Stimulated activated CD4-positive, alpha-beta T cell treated with anti-CD3 and anti-CD28 coated beads, Interleukin-12 subunit alpha, Interleukin-12 subunit beta, amount 100 ng/mL, for 24 hours (primary cell): ENCODE measurements at places on chromosomes 5 and 9.

- no peak for DNase-seq
Measured at GRCh38 chr5:133687212-133688061, 75.1 kb upstream of the FSTL4 start.

DNA sequence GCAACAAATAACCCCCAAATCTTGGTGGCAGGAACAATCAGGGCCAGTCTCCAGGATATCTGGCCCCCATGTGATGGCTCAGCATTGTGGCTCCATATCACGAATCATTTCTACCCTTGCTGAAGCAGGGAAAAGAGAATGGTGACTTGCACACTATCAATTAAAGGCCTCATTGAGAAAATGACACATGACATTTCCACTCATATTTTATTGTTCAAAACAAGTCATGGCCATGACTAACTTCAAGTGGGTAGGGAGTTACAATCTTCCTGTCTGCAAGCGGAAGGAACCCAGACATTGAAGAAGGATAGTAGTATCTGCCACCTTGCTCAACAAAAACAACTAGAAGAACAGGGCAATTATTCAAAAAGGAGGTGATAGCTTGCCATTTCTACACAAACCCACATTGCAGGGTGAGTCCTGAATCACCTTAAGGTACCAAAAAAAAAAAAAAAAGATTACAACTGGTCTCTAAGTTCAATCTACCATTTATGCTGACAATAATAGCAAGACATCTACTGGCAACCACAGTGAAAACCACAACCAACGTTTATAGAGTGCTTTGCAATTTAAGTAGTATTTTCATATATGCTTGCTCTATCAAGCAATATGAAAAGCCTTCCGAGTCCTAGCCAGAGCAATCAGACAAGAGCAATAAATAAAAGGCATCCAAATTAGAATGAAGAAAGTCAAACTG, 186.7 kb upstream of the DAPK1 start:
- DNase-seq = no peak

DNA sequence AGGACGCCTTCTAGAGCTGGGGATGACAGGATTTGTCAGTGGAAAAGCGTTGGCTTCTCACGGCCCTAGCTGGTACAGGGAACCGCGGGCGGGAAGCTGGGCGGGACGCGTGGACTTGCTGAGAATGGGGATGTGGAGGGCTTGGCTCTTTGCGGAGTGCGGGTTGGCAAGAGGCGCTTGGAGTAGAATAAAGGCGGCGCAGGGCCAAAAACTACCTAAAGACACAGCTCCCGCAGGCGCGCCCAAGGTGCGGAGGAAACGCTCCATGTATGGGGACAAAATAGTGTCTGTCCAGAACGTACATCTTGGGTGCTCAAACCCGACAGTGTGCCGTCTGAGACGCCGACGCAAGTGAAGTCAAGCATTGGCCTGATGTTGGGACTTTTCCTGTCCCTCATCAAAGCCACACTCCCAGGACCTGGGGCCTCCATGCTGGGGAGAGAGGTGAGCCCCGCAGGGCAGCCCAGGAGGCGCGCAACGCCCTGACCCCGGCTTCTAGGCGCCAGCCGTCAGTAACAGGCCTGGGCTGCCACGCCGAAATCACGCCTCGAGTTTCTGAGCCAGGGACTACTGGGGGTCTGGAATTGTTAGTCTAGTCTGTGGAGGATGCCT, 1.6 kb upstream of the NKX2-5 start:
- DNase-seq = no peak

GRCh38 chr5:172597755-172598155, 43.3 kb upstream of the NEURL1B start:
- no peak for DNase-seq

GRCh38 chr9:84866396-84867175, 197.1 kb downstream of the NTRK2 start:
- no peak for DNase-seq

DNA sequence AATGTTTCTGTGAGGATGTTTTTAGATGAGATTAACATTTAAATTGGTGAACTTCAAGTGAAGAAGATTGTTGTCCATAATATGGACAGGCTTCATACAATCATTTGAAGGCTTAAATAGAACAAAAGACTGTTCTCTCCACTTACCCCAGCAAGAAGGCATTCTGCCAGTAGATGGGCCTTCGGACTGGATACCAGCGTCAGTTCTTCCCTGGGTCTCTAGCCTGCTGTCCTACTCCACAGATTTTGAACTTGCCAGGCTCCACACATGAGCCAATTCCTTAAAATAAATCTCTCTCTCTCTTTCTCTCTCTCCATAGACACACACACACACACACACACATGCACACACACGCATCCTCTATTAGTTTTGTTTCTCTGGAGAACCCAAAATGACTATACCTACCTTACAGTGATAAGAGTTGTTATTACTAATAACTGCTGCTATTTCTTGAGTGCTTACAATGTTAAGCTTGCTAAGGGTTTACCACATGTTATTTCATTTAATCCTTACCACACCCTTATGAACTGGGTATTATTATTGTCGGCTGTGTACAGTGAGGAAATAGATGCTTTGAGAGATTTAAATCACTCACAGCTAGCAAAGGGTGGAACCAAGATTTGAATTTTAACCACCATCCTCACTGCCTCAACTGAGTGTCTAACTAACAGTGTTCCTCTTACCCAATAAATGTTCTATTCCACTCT, 19.8 kb upstream of the IQGAP2 start:
- DNase-seq = no peak

DNA sequence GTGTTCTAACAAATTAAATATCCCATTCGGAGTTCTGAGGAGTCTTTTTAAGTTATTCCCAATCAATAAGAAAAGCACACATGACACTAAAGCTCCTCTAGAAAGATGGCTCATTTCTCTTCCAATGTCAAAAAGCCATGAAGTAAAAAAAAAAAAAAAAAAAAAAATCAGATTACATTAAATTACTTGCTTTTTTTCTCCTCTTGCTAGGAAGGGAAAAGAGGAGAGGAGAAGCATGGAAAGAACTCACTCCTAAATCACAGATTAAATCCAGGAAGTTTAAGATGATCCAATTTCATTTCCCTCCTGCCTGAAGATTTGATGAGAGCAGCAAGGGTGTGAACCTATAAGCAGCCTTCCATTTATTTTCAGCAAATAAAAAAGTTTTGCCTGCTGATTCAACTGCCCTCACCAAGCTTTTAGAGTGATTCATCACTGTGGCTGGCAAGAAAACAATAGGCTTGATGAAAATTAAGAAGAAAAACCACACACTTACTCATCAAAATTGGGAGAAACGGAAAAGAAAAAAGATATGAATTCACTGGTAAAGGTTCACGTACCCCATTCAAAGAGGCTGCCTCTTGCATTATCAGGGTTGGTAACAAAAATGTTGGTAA, 19.7 kb downstream of the MYO10 start:
- DNase-seq = no peak

- DNase-seq = no peak
Measured at GRCh38 chr9:20651939-20652338, 29.6 kb upstream of the MLLT3 start.

DNA sequence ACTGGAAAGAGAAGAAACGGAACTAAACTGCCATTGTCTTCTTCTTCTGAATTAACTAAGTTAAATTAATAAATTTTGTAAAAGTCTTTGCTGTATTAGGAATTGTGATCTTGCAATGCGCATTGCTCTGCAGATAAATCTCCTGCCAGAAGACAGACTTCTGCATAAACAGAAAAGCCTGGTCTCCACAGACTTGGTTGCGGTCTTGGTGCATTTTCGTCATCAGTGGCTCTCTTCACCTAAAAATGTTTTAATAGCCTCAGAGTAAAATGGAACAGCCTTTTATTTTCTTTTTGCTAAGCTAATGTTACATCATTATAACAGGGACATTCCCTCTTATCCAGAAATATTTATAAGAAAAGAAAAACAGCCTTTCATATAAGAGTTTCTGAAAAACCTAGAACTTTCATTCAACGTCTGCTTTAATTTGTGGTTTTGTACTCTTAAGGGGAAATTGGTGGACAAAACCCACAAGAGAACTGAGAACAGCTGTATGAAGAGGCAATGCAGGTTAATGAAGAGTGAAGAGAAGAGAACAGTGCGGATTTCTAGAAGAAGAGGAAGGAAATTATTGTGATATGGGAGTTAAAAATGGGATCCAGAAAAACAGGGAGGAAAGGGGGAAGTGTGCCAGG, 10.1 kb downstream of the IFNA5 start:
- DNase-seq = no peak

- DNase-seq = no peak
Measured at GRCh38 chr9:112007575-112008240, 111.1 kb downstream of the UGCG start.

- DNase-seq = no peak
Measured at GRCh38 chr5:62538017-62538942, 40.3 kb upstream of the LRRC70 start.

GRCh38 chr5:127299678-127300077, 9.1 kb downstream of the MEGF10 start:
- no peak for DNase-seq

DNA sequence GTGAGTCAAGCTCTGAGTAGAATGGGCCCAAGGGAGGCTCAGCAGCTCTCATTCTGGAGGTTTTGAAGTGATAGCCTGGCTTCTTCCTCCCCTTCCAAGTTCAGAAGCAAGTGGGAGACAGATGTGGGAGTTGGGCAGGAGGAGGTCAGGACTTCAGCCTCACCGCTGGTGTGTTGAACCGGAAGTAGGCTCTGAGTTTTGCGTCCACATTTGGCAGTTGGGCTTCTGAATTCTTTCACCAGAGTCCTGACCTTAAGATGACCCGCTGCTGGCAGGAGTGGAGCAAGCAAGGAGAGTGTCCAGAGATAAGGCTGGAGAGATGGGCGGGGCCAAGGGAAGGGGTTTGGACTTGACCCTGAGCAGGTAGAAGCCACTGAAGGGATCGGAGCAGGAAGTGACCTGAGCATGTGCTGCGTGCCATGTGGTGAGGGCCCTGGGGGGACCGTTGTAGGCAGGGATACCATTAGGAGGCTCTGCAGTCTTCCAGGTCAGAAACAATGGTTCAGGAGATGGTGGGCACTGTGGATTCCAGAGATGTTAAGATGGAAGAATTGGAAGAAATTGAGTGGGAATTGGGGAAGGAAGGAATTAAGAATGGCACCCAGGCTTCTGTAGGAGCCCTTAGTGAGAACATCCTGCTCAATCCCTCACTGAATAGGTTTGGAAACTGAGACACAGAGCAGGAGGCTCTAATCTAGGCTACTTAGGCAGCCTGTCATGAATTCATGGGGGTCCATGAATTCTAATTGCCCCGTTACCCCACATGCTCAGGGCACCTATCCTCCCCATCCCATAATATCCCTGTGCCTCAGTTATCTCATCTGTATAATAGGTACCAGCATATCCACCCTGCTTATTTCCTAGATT, 25.9 kb downstream of the GALNT12 start:
- no peak for DNase-seq

- no peak for DNase-seq
Measured at GRCh38 chr5:67012171-67012570, 184.4 kb downstream of the CD180 start.

GRCh38 chr5:141567513-141568117, 51.2 kb downstream of the DIAPH1 start:
- DNase-seq = no peak

- no peak for DNase-seq
Measured at GRCh38 chr5:1640421-1640881, 116.7 kb upstream of the LPCAT1 start.

GRCh38 chr5:124872615-124873014, 126.2 kb upstream of the ZNF608 start:
- DNase-seq = no peak

DNA sequence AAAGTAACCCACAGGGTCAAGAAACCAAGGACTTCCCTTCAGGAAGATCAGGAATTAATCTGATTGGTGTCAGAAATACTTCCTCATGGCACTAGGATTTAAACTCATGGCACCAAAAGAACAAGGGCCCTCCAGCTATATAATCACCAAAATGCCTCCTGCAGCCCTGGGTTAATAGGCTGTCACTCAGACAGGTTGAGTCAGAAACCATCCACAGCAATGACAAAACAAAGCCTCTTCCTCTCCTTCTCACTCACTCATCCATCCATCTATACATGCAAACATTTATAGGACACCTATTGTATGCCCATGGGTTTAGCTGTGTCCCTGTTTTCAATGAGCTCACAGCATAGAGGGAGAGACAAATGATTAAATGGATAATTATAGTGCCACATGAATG, 62.5 kb upstream of the SPOCK1 start:
- no peak for DNase-seq

DNA sequence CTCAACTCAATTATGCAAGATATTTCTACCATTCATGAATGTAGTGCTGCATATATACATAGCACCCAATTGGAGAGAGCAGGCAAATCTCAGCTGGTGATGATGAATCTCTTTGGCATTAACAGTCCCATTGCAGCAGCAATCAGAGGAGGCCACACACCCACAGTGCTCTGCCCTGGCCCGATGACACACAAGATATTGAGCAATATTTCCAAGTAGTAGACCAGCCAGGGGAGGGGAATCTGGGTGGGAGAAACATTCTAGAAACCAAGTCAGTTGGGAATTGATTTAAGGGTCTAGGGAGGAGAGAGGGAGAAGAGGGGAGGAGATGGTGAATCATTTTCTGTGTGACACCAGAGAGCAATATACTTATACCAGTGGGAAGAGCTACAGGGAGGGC, 14.9 kb upstream of the C5orf63 start:
- DNase-seq = no peak

DNA sequence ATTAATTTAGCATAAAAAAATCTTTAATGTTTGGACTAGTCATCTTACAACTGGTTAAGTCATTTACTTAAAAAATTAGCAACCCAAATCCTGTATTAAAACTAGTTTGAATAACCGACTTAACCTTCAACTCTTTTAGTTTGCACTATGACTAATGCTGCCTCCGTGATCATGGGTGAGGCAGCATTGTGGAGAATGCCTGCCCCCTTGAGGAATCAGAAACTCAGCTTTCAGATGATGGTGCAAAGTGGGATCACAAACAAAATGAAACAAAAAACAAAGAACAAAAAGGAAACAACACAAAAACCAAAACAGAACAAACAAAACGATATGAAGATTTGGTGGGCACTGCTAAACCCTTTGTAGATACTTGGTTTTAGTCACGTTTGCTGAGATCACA, 127.0 kb upstream of the PALM2AKAP2 start:
- no peak for DNase-seq

DNA sequence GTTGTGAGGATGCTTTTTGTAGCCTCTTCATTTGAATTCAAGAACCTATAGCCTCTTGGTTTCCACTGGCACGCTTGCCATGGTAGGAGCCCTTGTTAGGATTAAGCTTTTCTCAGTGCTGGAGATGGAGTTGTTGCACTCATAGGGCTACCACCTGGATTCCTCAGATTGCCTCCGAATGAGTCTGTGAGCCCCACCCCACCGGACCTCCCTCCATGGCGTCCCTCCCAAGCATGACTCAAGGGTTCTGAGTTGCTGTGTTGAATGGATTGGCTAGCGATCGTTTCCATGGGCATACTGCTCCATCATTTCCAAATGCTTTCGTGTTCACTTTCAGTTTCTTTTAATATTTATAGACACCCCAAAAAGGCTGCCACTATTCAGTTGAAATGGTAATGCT, 69.9 kb downstream of the DAPK1 start:
- DNase-seq = no peak

- DNase-seq = no peak
Measured at GRCh38 chr5:149141957-149142851, 911 bp downstream of the ABLIM3 start.

GRCh38 chr5:177132136-177133095, 1.2 kb upstream of the NSD1 start:
- DNase-seq = no peak
